ENCODE measurements at places on chromosomes 3 and 15.

DNA sequence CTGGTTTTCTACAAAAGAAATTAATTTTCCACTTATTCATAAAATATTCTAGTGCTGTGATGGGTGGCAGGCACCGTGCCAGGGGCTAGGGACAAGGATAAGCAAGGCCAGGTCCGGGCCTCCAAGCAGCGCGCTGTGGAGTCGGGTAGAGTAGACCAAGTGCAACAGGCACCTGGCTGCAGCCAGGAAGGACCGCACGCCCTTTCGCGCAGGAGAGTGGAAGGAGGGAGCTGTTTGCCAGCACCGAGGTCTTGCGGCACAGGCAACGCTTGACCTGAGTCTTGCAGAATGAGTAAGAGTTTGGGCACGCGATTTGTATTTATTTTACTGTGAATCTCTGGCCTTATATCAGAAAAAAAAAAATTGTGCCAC lies at the start of gene CASR:
CASR (plus strand) TSS at position 148 of the 372 bp plus-strand sequence. CDS start 70,522 bp downstream, outside the sequence.
- DNase-seq: peak; percentile 16

- peak; percentile 8 for DNase-seq
These were observed 193.3 kb upstream of the TTC14 start for GRCh38 chr3:180408654-180409053.

- no peak for DNase-seq
These were observed 57.4 kb upstream of the NMNAT3 start for GRCh38 chr3:139735191-139735590.

GRCh38 chr3:168977716-168978374 lies 685.7 kb downstream of the MECOM start:
- no peak for DNase-seq

GRCh38 chr3:118108769-118109168 lies 925.9 kb downstream of the IGSF11 start:
- no peak for DNase-seq

DNA sequence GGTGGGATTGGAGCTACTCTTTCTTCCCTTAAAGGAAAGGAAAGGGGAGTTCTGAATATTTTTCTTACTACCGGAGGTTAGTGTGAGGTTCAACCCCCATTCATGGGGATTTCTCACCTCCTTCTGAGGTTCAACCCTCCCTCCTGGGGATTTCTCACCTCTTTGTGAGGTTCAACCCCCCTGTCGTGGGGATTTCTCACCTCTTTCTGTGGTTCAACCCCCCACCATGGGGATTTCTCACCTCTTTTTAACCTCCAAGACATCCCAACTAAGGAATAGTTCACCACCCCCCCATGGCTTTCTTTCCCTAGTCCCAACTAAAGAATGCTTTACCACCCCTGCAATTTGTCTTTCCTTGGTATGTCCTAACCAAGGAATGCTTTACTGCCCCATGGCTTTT lies 520.3 kb downstream of the EDEM1 start:
- no peak for DNase-seq

DNA sequence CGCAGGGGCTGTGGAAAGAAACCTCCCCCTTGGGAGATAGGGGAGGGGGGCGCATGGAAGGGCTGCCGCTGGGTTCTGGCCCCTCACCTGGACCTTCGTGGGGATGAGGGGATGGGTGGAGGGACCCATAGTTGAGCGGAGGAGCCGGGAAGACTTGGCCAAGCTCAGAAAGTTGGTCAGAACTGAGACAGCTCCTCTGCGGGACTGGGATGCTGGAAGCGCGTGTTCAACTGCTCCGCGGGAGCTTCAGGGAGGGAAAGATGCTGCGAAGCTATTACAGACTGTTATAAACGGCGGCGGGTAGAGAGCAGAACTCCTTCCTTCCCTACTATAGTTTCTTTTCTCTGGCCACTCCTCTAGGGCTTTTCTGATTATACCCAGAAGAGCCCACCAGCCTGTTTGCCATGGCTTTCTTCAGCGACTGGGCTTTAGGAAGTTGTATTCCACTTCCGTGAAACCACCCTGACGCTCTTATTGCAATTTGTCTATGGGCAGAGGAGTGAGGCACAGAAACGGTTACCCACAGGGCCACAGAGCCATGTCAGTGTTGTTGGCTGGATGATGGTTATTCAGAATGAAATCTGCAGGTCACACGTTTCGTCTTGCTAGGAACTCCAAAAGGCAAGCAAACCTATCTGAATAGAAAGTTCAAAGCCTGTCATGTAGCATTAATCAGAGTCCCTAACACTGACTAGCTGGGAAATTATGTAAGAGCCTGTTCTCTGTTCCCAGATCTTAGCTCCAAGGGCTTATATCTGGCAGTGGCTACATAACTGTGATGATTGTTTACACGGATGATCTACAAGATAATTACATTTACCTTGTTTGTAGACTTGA lies 1.1 kb downstream of the SYNPR start:
- no peak for DNase-seq

DNA sequence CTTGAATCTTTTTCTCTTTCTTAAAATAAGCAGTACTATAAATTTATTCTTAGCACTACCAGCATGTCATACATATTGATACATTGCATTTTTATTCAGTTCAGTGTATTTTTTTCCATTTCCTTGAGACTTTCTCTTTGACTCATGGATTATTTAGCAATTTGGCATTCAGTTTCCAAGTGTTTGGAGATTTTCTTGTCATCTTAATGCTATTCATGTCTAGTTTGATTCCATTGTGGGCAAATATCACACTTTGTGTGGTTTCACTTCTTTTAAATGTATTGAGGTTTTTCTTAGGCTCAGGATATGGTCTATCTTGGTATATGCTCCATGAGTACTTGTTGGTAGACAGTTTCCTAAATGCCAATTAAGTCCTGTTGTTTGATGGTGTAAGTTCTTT lies 99.5 kb downstream of the CHRNA7 start:
- no peak for DNase-seq

DNA sequence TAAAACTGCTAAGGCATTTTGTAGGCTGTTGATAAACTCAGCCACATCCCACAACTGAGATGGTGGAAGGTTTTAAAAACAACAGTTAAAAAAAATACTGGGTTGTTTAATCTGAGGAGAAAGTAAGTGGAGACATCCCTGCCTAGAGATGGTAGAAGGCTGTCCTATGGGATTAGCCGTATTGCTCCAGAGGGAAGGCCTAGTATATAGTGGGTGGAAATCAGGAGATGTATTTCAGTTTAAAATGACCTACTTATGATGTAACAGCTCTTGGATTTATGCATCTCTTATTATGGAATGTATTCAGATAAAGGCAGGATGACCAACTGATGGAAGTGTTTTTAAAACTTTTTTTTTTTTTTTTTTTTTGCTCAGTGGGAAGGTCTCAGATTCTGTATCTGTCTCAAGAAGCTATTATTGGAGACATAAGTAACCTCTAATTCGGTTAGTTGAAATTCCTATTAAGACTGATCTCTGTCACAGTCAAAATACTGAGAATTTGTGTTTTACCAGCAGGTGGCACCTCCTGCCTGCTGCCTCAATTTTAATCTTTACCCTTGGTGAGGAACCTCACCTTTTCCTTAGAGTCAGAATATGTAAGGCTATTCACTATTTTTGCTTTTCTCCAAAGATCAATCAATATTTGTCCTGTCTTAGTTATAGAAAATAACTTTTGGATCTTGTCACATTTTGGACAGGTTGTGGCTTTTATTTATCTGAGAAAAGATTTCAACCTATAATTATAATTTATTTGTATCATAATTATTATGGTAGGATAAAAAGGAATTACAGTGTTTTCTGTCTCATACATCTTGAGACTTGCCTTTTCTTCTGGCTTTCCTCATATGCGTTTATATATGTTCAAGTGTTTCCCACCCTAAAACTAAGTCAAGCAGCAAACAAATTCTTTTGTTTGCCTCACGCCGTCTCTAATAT lies 63.0 kb downstream of the VPS8 start:
- DNase-seq: peak; percentile 33

GRCh38 chr3:76700323-76700722 lies 339.6 kb upstream of the ROBO2 start:
- DNase-seq: no peak

DNA sequence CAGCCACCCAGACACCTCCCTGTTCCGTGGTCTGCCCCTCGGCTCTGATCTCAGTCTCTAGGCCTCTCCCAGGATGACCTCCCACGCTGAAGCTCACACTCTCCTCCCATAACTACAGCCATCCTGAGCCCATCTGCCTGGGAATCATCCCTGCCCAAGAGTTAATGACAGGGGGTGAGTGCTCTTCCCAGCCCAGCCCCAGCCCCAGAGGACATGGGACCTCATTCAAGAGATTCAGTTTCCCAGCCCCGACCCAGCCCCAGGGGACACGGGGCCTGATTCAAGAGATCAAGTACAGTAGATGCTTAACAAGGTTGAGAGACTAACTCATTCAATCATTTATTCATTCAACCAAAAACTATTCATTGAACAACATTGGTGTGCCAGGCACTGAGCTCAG lies 272.0 kb downstream of the XXYLT1 start:
- no peak for DNase-seq

- no peak for DNase-seq
These were observed 1.8 kb upstream of the IGF1R start for GRCh38 chr15:98646546-98647025.

DNA sequence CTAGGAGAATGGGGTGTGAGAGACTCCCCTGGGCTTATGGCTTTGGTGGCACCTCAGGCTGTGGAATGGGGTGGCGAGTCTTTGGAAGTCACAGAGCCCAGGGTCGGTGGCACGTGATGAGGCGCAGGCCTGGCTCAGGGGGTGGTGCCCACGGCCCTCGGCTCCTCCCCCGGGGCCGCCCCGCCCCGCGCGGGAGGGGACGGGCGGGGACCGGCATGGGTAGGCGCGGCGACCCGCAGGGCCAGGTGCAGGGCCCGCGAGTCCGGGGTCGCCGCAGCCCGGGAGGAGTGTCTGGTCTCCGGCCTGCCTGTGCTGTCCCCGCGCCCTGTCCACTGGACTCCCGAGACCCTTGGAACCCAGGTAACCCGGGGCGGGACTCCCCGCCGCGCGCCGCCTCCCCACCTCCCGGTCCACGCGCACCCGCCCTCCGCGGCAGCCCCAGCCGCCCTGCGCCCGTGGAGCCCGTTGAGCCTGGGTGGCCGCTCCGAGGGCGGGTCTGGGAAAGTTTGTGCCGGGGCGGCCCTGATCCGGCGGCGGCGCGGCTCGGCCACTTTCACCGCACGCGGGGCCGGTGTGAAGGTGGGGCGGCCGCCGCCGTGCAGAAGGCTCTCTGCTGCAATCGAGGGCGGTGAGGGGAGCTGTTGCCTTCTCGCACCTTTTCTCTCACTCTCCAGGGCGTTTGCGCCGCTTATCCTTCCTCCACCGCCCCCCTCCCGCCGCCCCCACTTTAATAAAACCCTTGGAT lies at the start of gene PAQR5:
PAQR5 (plus strand) TSS at position 216 of the 745 bp plus-strand sequence. CDS start 61,169 bp downstream, outside the sequence.
- no peak for DNase-seq

GRCh38 chr3:126661532-126662364 lies 6.8 kb upstream of the TXNRD3 start:
- no peak for DNase-seq

DNA sequence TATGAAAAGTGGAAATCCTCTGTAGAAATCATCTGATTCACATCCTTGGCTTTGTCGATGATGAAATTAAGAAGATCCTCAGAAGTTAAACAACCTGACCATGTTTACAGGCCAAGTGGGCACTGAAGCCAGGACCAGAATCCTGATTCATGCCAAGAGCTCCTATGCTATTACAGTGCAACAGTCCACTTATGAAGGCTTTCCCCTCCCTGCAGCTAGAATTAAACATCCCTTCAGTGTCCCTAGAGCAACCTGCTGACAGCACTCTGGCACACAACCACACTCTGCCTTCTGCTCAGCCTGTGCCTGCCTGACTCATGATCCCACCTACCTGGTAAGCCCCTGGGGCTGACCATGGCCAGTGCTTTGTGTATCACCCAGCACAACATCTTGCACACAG lies 33.8 kb downstream of the TXNRD3 start:
- DNase-seq: no peak

GRCh38 chr3:180802837-180803236 lies 109.6 kb upstream of the FXR1 start:
- peak; percentile 6 for DNase-seq

GRCh38 chr3:144235489-144235888 lies 263.9 kb downstream of the DIPK2A start:
- DNase-seq: no peak

DNA sequence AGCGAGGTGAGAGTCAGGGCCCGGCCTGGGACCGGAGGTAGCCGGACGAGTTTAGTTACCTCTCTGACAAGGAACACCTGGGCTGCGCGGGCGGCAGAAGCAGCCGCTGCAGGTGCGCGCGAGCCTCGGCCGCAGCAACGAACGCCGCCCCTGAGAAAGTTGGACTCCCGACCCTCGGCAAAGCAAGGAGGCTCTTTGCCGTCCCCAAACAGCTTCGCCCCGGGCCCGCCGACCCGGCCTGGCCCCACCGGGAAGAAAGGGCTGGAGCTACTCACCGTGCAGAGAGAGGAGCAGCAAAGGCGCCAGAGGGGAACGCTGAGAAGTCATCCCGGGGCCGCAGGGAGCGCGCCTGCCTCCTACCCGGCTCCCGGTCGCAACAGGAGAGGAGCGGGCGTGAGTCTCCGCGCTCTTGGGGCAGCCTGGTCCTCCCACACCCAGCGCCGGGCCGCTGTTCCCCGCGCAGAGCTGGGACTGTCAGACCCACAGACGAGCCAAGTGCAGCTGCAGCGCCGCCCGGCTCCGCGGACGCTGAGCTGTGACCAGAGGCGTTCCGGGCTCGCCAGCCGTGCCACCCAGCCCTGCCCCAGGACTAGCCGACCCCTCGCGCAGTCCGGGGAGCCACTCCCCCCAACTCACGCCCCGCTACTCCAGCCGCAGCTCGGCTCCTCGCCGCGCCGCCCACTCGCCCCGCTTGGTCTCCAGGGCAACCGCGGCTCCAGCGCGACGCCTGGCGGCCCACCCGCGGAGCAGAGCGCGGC lies at the start of gene IGSF11:
IGSF11 (minus strand) TSS at position 591 of the 758 bp plus-strand sequence; CDS start at position 327, 264 bp downstream.
- peak; percentile 58 for DNase-seq

DNA sequence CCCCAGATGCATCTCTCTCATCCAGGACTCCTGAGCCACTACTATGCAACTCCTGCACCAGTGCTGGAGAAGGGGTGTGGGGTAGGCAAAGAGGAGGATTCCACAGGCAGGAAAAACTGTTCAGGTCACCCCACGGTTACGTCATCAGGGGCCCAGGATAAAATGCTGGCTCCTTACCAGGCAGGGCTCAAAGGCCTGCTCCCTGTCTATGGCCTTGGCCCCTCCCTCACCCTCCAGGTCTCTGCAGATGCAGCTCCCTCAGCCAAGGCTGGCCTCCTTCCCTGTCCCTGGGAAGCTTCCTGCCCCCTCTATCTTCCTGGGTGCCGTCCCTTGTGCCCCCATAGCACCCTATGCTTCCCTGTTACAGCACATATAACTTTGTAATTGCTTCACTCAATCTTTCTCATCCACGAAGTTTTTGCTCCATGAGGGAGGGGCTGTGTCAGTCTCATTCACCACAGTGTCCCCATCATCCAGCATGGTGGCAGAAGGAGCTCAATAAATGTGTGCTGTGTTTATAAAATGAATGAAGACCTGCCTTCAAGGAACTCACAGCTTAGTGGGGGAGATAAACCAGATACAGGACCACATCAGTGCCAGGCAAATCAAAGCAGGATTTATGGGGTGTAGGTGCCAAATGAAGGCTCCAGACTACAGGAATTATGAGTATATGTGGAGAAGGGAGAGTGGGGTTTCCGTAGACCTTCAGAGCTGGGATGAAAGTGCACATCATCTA lies 18.6 kb downstream of the KBTBD13 start:
- no peak for DNase-seq

All from activated CD4-positive, alpha-beta T cell treated with anti-CD3 and anti-CD28 coated beads, Interleukin-2, amount 50 U/mL, for 16 hours (primary cell).